Right forelimb (tissue), 1 donor: ENCODE measurements at places on chromosomes 12 and 14.

- no peak for DNase-seq
These were observed 61.4 kb upstream of the CMKLR1 start for GRCh38 chr12:108400481-108400880.

GRCh38 chr12:25254271-25254880 lies 3.6 kb upstream of the KRAS start:
- no peak for DNase-seq

- no peak for DNase-seq
These were observed 43.7 kb upstream of the SLC35F4 start for GRCh38 chr14:57909626-57910025.

- DNase-seq: no peak
These were observed 221.1 kb upstream of the RGS6 start for GRCh38 chr14:71711125-71711524.

- DNase-seq: no peak
These were observed 111.6 kb upstream of the NOS1 start for GRCh38 chr12:117472983-117473382.

DNA sequence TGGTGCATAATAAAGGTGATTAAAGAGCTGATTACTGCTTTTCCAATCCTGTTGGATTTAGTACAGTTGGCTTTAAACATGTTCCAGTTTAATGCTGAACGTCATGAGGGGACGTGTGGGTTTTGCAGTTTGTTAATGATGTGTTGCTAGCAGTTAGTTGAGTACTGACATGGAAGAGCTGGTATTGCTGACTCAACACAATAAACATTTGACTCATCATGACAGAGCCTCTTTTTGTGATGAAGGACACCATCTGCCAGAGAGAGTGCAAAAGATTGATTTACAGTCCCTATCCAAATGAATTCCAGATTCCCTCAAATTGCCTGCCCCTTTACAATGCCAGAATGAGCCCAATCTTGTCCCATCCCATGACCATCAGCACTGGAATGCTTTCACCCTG lies 346.2 kb upstream of the PRICKLE1 start:
- DNase-seq: no peak

- DNase-seq: no peak
These were observed 146.7 kb downstream of the TMEM117 start for GRCh38 chr12:43982544-43982943.

GRCh38 chr12:30975581-30975980 lies 49.0 kb downstream of the TSPAN11 start:
- DNase-seq: no peak
